NCI-H2107 (cell line): ENCODE measurements at places on chromosomes 2 and 18.

- no peak for DNase-seq
Observed at GRCh38 chr2:175742367-175742766, 259.7 kb downstream of the LNPK start.

DNA sequence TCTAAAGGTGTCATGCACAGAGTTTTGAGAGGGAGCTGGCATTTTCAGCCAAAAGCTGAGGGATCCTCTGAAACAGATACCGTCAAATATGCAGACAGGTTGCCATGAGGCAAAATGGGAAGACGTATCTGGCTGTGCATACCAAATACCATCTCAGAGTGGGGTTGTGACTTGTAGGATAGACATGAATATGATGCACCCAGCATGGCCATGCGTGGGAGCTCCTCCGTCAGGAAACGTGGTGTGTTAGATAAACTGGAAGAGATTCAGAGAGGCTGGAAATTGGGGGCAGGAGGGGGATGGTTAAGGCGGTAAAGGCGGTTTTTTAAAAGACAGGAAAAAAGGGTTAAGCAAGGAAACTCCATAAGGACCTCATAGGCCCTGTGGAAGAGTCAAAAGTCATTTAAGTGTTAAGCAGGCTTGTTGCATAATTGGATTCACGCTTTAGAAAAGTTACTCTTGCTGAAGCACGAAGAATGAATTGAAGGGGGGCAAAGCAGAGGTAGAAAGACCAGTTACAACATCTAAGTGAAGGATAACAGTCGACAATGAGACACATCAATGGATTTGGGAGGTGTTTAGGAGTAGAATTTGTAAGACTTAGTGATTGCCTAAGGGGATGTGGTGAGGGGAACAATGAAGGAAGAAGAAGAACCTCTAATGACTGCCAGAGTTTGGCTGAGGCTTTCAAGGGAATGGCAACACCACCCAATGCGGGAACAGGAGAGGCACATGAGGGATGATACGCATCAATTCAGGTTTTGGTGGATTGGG, 139.6 kb upstream of the CTAGE1 start:
- no peak for DNase-seq

- no peak for DNase-seq
Observed at GRCh38 chr18:13543811-13544732, 182.3 kb downstream of the FAM210A start.

GRCh38 chr18:51211552-51211951, 14.1 kb upstream of the MEX3C start:
- no peak for DNase-seq

GRCh38 chr2:220101980-220102379, 474.6 kb downstream of the SLC4A3 start:
- no peak for DNase-seq

DNA sequence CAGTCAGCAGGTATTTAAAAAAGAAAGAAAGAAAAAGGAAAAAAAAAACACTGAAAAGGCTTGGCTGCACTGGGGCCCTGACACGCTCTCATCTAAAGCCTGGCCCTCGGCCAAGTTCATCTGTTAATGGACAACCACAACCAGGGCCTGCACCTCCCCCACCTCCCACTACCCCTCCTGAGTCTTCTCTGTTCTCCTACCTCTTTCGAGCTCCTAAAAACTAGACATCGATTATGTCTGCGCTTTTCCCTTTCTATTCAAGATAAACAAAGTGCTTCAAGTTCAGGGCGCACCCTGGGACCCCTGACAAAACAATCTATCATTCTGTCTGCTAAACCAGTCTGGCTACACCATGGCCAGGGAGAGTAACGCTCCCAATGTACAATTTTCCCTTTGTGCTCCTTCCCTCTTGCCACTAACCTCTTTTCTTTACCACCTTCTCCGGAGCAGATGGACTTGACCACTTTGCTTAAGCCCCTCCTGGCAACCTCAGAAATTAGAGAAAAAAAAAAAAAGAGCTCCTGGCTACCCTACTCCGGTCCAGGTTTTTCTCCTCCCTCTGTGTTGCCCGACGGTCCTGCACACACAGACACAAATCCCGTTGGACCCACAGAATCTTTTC, 22.7 kb downstream of the BCL11A start:
- no peak for DNase-seq

DNA sequence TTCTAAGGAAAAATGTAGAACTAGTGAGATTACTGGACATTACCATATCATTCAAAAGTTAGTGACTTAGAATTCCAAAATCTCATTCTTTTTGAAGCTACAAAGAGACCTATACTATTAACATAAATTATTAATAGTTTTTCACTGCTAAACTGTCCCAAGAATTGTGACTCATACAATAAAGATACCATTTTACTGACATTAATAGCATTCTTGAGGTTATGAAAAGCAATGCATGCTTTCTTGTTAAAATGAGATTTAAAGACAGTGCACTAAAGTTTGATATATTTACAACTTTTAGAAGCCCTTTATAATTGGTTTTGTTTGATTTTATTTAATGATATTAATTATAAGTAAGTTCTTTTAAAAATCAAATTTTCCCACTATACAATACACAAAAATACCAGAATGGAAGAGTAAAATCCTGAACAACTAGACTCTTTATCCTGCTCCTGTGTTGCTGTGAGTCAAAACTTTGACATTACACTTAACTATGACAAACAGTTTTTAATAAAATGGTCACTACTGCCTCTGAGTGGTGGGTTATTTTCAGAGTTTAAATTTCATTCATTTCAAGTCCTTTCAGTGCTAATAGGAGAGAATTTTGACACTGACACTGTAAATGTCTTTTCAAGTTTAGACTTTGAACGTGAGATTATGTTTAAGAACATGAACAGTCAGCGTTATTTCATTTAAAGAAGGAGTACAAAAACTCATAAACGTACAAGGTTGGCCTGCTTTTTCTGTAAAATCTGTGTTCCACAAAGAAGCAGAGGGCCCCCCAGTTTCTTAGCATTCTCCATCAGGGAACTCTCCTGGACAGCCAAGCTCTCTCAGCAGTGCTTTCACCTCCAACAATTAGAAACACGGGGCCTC, 54.5 kb downstream of the FAM124B start:
- no peak for DNase-seq

GRCh38 chr2:45652090-45653031, 886 bp downstream of the PRKCE start:
- no peak for DNase-seq

DNA sequence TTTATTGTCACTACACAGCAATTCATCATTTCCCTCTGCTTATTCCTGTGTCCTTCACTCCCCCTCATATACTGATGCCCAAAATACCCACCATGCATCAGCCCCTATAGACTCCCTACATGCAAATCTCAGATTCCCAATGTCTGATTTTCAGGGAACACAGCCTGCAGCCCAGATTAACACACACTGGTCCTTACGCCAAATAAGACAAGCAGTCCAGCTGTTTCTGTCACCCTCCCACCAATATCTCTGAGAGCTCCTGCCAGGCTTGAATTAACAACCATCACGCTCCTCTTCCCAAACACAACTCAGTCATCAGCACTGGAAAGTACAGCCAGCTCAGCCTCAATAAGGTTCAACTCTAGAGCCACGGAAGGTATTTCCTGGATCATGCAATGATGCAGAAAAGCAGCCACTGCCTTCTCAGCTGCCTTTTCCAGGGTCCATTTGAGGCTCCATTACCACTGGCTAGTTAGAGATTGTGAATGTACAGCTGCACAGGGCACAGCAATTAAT, 39.0 kb upstream of the SLC35F5 start:
- DNase-seq = no peak

DNA sequence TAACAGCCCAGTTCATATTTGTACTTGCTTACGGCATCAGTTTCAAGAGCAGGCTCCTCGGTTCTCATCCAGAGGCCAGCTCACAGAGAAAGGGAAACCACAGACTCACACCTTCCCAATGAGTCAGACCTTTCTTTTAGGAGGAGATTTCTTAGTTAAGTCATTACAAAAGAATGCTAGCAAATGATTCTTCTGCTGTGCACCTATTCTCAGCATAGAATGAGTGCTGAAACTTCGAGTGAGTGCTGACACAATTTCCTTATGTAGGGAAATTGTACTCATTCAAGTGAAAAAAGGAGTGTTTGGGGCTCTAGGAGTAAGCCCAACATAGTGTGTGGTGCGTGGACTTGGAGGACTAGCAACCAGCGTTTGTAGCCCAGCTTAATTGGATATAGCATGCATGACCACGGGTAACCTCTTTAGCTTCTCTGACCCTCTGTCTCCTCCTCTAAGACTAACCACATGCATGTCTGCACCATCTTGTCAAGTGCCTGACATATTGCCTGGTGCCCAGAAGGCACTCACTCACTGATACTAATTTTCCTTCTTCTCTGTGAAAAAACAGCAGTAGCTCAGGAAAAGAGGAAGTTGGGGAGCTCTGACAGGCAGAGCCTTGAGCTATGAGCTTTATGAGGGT, 87.0 kb downstream of the ALPK2 start:
- DNase-seq = no peak

GRCh38 chr18:73962256-73962655, 185.4 kb downstream of the FBXO15 start:
- DNase-seq = no peak

DNA sequence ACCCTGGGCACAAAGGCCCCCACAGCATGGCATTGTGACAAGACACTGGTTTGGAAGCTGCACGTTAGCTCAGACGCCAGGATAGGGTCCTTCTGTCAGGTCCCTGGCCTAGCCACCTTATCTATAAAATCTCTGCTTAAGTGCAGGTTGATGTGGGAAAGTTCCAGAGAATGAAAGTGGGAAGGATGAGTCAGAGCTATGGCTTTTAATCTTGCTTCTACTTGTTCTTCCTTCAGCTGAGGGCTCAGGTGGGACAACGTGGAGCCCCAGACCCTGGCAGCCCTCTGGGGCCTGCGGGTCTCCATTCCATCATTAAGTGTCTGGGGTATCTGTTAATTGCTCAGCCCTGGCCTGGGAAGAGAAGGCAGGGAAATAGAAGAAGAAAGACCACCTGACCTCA, 64.5 kb downstream of the CELF4 start:
- DNase-seq = no peak

- DNase-seq = no peak
Observed at GRCh38 chr2:165163761-165164160, 40.1 kb downstream of the SCN3A start.

GRCh38 chr2:16013359-16013911, 73.1 kb downstream of the MYCN start:
- DNase-seq = no peak

DNA sequence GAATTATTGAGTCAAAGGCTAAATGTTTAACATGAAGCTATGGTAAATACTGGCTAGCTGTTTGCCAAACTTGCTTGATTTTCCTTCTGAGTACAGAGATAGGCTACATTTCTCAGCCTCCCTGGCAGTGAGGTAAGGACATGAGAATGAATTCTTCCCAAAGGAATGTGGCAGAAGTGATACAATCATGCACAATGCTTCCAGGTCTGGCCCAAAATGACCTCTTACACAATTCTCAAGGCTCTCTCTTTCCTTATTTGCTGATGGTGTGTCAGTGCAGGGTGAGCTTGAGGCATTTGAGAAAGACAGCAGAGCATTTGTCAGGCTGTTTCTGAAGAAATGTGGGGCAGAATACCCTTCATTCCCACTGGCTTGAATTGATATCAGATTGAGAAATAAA, 95.6 kb upstream of the NABP1 start:
- no peak for DNase-seq

- no peak for DNase-seq
Observed at GRCh38 chr2:60560734-60561644, 7.5 kb upstream of the BCL11A start.

GRCh38 chr2:178819992-178820391, 12.8 kb upstream of the TTN start:
- DNase-seq = no peak

- DNase-seq = no peak
Observed at GRCh38 chr2:163877316-163877715, 141.5 kb upstream of the FIGN start.

- DNase-seq = no peak
Observed at GRCh38 chr2:166314022-166314759, 61.6 kb downstream of the SCN9A start.

- no peak for DNase-seq
Observed at GRCh38 chr18:62648045-62648678, 67.2 kb upstream of the PHLPP1 start.
